GM23338 (cell line): ENCODE measurements at places on chromosomes 11 and 22. TPM values are rescaled to one million over a fixed set of nuclear protein-coding genes. Genes with fewer than 3 reads are reported as not detected.

NXPE4 gene
- total RNA-seq = not detected in 2 replicates

TXN2 gene
- 21.6 and 23.0 TPM in 2 replicates for total RNA-seq

GRCh38 chr11:101296896-101297295 is 167.3 kb upstream of the PGR start:
- H3K36me3 ChIP-seq = no peaks in the 10 kb centered on the region
- H3K4me3 ChIP-seq = no peak overlapping the region
- H3K27me3 ChIP-seq = no peaks in the 10 kb centered on the region

DNA sequence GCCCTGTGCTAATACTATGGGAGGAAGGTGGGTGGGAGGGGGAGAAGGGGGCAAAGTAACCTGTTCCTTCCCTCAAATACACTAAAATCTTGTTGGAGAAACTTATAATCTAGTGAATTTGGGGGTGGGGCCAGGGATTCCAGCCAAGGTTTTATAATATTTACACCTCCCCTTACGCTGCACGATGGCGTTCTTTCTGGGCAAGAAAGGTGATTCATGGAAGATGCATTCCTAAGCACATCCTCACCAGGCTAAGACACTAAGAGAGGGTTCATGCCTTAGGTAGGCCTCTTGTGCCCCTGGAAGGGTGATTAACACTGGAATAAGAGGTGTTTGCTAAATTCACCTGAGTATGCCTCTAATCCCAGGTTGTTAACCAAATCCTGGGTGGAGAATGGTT is 82.6 kb downstream of the BARX2 start:
- H3K4me1 ChIP-seq = peaks cover 8% of the 10 kb centered on the region
- H3K4me3 ChIP-seq = no peak overlapping the region
- no peak for DNase-seq
- no peaks in the 10 kb centered on the region for H3K27me3 ChIP-seq

- H3K36me3 ChIP-seq = no peaks in the 10 kb centered on the region
- no peak overlapping the region for H3K27ac ChIP-seq
- H3K27me3 ChIP-seq = no peaks in the 10 kb centered on the region
- no peak for DNase-seq
- no peaks in the 10 kb centered on the region; the same call in 1 of the 2 replicates for H3K4me1 ChIP-seq
- H3K4me3 ChIP-seq = no peak overlapping the region
These were observed 9.9 kb upstream of the NUP160 start for GRCh38 chr11:47857892-47858543.

DNA sequence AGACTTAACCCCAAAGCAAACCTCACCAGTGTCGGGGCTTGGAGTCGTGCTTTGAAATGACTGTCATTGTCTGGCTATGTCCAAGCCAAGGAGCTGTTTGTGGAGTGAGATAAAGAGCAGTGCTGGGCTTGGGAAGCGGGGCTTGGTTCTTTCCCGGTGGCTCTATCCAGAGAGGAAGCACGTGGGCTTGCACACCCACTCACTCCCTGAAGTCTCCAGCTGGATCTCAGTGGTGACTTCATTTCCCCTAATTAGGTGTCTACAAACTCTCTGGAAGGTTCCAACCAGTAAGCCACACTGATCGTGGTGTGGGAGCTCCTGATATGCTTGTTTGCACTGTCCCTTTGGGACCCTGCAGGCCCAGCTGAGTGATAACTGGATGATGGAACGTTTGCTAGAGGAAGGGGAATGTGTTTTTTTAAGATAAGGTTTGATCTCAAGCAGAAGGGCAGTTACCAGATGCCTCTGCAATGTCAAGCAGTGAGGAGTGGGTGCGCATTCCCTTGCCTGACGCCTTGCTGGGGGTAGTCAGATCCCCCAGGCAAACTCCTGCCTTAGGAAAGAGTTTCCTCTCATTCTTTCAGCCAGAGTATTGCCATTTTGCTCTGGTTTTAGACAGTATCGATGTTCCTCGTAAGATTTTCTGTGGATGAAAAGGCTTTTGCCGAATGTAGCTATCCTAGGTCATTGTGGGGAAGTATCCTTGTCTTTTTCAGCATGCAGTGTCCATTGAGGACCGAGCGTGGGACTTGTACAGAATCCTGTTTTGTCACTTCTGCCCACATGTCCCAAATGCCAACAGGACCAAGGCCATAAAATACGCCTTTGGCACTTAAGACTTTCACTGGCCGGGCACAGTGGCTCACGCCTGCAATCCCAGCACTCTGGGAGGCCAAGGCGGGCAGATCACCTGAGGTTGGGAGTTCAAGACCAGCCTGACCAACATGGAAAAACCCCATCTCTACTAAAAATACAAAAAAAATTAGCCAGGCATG is 90.9 kb downstream of the MICAL2 start:
- H3K36me3 ChIP-seq = no peaks in the 10 kb centered on the region
- H3K27me3 ChIP-seq = no peaks in the 10 kb centered on the region
- no peak overlapping the region for H3K4me3 ChIP-seq
- no peaks in the 10 kb centered on the region for H3K4me1 ChIP-seq

DNA sequence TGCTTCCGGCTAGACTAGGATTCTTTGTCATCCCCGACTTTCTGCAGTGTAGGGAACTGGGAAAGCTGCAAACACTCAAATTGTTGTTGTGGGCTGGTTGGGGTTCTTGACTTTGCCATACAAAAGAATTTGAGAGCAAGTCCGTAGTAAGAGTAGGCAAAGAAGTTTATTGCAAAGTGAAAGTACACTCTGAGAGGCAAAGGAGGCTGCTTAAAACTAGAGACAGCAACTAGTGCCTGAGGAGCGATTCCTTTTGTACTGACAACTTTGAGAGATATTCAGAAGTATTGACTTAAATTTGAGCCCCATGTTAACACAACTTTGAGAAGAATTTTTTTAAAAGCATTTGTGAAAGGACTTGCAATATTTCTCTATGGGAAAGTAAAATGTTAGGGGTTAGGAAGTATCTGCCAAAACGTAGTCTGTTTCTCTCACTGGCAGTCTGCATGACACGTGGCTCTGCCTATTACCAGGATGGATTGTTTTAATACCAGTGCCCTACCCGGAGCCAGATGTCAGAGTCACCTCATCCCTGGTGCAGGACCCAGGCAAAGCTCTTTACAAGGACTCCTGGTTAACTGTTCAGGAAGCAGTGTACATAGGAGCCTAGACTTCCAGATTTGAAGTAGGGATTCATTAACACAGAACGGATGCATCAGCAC is 85.0 kb upstream of the CLPB start:
- no peak overlapping the region for H3K27ac ChIP-seq
- H3K27me3 ChIP-seq = no peaks in the 10 kb centered on the region
- no peak overlapping the region for H3K4me3 ChIP-seq
- H3K36me3 ChIP-seq = no peaks in the 10 kb centered on the region

- H3K4me3 ChIP-seq = no peak overlapping the region
- H3K27ac ChIP-seq = no peak overlapping the region
- H3K36me3 ChIP-seq = no peaks in the 10 kb centered on the region
- no peak for DNase-seq
- H3K4me1 ChIP-seq = peaks cover 1% of the 10 kb centered on the region
These were observed 21.5 kb downstream of the NAV2 start for GRCh38 chr11:19734171-19734570.

ANKK1 gene
- total RNA-seq = 0.14 TPM in 1 of 2 replicates, not detected in the other

LARGE2 gene
- total RNA-seq = 74.5 and 107 TPM in 2 replicates
